AG10803 (cell line): ENCODE measurements at places on chromosomes 6 and 20.

- DNase-seq = peak; percentile 57
Measured at GRCh38 chr6:160137989-160138835, 16.6 kb downstream of the SLC22A1 start.

DNA sequence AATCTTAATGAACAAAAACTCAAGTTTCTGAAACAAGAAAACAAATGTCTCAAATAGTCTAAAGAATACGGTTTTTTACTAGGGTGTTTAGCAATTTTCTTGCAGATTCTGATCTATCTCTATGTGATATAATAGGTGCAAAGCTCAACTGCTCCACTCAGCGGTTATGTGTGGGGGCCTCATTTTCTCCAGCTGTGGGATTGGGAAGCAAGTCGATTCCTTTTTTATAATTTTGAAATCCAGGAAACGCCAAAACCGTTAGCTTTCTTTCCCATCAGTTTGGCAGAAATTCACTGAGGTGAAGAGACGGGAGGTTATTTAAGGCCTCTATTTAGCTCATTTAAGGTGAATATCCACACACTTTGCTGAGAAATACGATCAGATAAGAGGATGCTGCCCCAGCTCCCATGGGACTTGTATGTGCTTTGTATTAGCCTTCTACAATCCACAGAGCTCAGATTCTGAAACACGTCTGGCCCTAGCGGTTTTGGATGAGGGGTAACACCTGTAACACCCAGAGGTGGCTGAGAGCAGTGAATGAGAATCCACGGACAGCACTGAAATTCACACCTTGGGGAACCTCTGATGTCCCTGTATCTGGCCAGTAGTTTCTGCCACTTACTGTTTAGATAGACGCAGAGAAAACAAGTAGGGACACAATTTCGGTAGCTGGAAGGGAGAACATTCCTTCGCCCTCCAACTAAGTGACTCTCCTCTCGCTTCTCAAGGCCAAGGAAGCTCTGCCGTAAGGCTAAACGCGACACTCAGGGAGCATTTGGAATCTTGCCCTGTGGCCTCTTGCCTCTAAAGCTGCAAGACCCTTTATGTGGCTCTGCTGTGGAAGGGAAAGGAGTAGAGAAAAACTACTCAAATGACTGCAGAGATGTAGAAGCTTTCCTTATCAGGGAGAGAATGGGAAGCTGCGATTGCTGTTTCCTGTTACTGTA, 6.5 kb upstream of the BCAS4 start:
- peak; percentile 79 for DNase-seq

DNA sequence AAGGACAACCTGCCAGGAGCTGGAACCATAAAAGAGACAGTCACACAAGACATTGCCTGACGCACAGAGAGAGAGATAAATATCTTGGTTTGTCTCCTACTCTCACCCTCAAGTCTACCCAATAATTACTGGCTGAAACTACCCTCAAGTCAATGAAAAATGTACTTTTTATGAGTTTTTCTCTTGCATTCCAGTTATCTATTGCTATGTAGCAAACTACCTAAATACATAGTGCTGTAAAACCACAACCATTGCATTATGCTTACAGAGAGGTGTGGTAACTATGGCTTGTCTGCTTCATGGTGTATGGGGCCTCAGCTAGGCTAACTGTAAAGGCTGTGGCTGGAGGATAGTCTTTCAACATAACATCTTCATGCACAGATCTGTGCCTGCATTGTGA, 247.8 kb downstream of the HAO1 start:
- DNase-seq = no peak

DNA sequence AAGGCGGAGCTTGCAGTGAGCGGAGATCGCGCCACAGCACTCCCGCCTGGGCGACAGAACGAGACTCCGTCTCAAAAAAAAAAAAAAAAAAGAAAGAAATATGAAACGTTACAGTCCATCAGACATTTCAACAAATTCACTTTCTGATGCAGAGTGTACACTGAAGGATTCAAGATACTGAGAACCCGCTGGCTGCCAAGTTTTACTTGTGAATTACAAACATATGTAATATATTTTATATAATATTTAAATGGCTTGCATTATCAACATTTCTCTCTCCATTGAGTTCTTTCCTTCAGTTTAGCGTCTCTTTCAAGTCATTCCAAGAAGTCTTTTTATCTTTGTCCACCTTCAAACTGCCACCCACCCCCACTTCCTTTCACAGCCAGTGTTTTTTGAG, 240.9 kb upstream of the RNF217 start:
- DNase-seq = no peak

- no peak for DNase-seq
Measured at GRCh38 chr20:24939036-24939435, 10.0 kb upstream of the CST7 start.

DNA sequence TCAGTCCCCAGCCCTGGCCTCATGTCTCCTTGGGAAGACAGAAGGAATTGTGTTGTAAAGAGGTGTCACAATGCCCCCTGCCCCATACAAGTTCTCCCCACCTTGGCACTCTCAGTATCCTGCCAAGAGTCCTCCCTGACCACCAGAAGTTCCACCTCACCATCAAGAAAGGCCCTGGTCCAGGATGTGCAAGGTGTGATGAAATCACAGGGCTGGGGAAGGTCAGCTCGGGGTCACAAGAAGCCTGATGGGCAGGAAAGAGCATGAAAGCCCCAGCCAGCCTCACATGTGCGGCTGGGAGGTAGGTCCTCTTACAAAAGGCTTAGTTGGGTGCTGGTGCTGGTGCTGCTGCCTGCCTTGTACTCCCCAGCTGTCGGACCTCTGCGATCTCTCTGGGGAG, 12.9 kb upstream of the C6orf132 start:
- DNase-seq = no peak

DNA sequence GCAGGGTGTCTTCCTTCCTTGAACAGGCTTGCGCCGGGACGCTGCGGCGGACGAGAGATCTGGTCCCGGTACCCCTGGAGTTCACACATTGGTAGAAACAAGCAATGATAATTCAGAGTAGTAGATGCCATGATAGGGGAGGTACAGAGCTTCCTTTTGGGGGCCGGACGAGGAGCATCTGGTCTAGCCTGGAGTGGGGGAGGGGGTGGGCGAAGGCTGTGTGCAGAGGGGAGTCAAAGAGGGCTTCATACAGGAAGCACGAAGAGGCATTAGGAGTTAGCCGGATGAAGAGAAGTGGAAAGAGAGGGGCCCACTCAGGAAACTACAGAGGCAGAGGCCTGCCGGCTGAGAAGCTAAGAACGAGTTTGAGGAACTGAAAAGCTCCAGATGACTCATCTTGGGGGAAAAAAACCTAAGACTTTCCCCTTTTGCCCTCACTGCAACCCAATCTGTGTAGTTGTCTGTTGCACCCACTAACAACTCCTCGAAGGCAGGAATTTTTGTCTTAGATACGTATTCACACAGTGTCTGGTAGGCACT, 611 bp downstream of the CNPY3 start:
- peak; percentile 66 for DNase-seq
